ENCODE measurements at places on chromosomes 1 and 21.
A peak's percentile ranks its signal among the peaks of the same experiment; 100 is the strongest.

DNA sequence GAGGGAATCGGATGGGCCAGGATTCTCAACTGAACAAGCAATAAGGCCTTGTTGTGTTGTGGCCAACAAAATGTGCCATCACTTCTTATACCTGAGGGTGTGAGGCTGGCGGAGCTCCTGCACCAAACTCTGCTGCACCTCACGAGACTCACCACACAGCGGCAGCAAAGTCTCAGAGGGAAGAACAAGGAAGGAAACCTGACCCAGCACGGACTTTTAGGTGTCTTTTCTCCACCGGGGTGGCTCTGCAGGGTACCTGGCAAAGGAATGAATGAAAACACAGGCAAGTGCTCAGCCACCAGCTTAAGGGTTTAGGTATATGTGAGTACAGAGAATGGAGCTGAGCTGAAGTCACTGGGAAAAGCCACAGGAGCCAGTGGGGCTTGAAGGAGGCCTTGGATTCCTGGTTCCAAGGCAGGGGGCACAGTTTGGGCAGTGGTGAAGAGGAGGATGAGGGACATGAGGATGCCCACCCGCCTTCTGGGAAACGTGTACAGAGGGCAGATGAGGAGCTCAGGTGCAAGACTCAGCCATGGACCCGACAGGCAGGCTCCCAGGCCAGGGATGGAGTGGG is 31.1 kb upstream of the HSD3B1 start:
- no peak for DNase-seq

DNA sequence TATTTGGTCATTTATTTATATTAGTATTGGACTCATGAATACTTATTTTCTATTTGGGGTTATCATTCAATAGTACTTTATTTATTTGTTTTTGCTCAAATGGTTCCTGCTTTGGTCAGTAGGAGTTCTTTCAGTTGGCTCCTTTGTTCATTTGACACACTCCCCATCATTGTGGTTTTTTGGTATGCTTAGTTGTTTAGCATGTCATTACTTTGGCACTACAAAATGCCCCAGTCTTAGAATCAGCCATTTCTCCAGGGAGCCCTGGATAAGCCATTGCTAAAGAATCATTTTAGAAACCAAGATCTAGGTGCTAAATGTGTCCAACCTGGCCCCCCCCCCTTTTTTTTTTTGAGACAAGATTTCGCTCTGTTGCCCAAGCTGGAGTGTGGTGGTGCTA is 61.7 kb upstream of the MRPS6 start:
- no peak for DNase-seq

GRCh38 chr1:236336084-236336483 is 54.3 kb upstream of the ERO1B start:
- DNase-seq = no peak

DNA sequence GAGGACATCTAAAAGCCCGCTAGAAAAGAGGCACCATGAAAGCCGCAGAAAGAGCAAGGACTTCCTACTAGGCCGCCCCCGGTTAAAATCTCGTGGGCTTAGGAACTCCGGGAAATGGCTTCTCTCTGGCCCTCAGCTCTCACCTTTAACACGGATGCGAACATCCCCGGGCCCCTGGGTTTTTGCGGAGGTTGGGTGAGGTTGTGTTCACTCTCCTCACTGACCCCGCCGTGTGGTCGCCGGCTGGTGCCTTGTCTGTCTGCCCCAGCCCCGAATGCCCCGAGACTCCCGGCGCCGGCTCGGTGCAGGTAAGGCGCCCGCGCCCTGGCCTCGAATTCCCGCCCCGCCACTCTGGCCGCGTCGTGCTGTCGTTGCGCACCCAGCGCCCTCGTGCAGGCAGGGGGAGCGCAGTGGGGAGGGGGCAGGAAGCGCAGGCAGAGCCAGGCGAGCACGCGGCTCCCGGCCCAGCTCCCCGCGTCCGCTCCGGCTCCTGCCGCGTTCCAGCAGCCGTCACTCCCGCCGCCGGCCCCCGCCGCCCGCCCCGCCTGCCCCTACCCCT is at the start of gene SHISAL2A:
Gene SHISAL2A, plus strand, starts transcription at position 437 of the 559 bp plus-strand sequence. CDS start 326 bp downstream, outside the sequence.
- peak; percentile 70 for DNase-seq

GRCh38 chr1:22688466-22688865 is 22.2 kb upstream of the EPHB2 start:
- DNase-seq = no peak

DNA sequence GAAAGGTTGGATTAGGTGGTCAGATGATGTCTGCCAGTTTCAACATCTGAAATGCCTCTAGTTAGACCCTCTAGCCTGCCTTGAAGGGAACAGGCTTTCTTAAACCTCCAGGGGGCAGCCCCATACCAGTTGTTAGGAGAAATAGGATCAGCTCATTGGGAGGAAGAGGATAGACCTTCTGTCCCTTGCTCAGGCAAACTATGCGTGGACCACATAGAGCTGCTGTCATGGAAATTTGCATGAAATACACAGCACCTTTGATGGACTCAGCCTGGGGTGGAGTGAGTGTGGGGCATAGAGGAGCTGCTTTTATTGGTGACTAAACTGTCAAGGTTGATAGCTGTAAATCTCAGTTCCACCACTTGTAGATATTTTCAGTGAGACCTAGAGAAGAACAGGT is 38.4 kb upstream of the SPAG17 start:
- DNase-seq = no peak

GRCh38 chr1:94095744-94096469 is 25.0 kb downstream of the ABCA4 start:
- no peak for DNase-seq

DNA sequence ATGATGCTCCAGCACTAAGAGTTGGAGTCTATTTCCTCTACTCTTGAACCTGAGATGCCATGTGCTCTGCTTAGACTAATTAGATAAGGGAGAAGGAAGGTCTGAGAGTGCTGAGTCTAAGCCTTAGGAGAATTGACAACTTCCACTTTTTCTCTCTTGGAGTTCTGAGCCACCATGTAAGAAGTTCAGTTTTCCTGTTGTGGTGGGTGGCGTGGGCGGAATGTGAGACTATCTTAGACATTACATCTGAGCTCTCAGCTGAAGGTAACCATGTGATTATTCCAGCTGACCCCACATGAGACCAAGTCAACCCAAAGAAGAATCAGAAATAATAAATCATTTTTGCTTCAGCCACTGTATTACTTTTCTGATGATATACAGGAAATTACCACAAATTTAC is 404.5 kb upstream of the LRRC7 start:
- DNase-seq = no peak

- DNase-seq = no peak
Observed at GRCh38 chr1:170660281-170660713, 3.6 kb upstream of the PRRX1 start.

GRCh38 chr1:22238356-22239224 is 95.7 kb upstream of the WNT4 start:
- no peak for DNase-seq

DNA sequence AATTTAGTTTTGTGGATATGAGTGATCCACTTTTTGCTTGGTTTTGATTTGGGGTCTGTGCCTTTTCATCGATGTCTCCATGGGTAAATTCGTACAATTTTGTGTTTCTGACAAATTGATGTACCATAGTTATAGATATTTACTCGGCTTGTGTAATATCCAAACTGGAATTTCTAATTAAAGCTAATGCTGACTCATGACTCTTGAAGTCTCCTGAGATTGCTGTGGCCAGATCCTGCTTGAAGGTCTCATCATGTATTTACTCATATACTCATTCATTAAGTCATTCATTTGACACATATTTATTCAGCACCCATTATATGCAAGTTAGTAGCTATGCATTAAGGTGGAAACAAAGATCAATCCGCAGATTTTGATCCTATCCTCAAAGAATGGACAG is 423.2 kb downstream of the RWDD3 start:
- no peak for DNase-seq

DNA sequence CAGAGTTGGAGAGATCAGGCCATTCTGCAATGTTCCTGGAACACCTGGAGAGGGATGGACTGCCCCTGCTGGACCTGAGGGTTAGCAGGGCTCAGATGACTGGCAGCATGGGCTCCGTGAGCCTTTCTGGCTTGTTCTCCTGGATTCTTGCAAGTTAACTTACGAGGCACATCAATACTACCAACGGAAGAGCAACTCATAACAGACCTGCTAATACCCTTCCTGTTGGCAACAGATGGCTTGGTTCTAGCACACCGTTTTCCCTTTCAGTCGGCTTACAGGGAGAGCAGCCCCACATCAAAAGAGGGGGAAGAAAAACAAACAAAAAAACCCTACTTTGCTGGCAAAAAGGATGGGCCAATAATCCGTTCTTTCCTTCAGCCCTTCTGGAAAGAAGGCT is 47.9 kb downstream of the SLC66A1 start:
- DNase-seq = no peak

- DNase-seq = no peak
Observed at GRCh38 chr1:84352298-84353106, 45.8 kb upstream of the DNASE2B start.

DNA sequence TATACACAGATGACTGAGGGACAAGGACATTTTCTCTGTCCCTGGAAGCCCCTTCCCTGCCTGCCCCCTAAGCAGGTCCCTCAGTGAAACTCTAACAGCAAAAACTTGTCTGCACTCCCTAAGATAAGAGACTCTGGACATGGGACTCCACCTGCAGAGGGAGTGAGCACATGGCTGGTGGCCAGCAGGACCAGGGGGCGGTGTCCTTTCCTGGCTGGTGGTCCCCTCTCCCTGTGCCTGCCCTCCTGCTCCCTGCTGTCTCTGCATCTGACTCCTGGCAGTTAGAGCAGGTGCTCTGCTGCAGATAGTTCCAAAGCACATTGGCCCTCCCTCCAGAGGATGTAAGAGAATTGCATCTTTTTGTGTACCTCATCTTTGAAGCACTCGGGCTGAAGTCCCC is 215.5 kb downstream of the GRIK3 start:
- DNase-seq = no peak

DNA sequence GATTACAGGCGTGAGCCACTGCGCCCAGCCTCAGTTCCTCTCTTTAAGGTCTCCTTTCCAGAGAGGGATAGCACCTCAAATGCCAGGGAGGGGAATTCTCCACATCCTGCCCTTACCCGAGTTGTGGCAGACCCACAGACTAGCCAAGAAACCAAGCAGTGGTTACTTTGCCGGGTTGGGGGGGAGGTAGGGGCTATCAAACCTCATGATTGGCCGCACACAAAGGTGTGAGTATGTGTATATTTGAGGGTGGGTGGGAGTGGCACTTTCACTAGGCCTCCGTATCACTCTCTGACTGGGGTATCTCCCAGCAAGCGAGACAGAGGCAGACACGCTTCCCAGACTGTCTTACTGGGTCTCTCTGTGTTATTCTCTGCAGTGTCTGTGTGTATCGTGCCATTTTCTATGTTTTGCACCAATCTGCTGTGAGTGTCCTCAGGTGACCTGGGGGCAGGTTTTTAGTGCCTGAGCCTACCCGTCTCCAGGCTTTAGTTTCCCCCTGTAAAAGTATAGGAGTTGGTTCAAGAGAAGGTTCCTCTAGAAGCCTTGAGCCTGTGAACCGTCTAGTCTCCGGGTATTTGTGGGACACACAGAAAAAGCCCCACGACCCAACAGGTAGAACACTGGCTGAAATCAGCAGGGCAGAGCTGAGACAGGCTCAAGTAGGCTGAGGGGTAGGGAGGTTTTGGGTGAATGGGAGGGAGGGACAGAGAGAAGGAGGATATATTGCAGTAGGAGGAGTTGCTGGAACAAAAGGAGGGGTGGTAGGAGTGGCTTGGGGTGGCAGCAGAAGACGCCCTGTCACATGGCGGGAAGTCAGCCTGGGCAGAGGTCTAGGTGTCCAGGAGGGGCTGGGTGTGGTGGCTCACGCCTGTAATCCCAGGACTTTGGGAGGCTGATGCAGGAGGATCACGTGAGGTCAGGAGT is 10.3 kb downstream of the LMNA start:
- DNase-seq = peak; percentile 74

DNA sequence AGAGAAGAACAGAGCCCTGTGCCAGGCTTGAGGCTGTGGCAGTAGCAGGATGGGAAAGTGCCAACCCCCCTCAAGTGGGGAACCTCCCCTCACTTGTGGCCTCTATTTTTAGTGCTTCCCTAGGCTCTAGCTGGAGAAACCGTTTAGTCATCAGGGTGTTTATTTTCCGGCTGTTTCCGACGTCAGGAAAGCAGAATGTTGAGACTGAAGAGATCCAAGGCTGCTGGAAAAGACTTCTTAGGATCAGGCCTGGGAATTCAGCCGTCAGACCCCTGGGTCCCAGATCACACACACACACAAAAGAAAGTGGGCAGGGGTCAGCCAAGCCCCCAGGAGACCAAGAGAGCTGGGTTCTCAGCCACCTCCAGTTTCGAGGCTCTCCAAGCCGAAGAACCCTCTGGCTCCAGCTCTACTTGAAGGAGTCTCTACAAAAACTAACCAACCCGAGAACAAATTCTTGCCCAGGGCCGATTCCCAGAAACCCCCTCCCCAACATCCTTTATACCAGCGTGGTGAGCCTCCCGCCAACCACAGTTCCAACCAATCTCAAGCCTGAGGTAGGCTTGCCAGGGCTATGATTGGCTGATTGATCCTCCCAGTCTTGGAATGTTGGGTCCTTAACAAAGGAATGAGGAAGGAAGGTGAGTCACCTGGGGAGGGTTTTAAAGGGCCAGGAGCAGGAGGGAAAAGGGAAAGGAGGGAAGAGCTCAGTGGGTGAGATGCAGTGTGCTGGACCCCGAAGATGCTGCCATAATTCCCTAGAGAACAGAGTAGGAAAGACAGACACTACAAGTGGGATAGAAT is 2.5 kb upstream of the MEF2D start:
- no peak for DNase-seq

GRCh38 chr1:218492874-218493273 is 147.7 kb downstream of the TGFB2 start:
- no peak for DNase-seq

GRCh38 chr1:75124510-75124909 is 9.7 kb upstream of the LHX8 start:
- no peak for DNase-seq

DNA sequence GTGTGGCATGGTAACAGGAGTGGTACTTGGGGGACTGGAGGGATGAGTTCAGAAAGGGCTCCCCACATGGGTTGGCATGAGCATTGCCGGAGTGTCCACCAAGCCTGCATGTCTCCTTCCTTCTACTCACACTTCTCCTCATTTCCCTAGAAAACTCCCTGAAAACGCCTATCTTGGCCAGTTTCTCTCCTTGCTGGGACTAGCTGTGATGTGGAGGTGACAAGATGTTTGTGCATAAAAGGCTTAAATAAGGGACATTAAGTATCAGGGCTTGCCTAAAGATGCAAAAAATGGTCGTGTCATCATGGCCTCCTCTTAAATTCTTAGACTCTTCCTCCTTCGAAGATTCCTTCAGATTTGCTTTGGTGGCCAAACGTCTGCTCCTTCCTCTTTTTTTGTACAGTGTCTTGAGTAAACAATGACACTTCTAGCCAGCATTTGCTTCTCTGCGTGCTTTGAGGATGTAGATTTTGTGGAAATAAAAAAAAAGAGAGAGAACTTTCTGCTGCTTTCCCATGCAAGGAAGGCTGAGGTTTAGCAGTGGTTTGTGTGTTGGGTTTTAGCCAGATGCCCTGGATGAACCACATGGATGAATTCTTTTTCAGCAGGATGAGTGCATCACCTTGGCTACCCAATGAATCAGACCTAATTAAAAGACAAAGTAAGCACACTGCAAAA is 239.1 kb upstream of the IRF2BP2 start:
- DNase-seq = no peak

Data from CD4-positive, alpha-beta T cell treated with Interleukin-17A for 1 hour (primary cell).